ENCODE measurements at places on chromosomes 11 and 22.
A peak's percentile ranks its signal among the peaks of the same experiment; 100 is the strongest.

DNA sequence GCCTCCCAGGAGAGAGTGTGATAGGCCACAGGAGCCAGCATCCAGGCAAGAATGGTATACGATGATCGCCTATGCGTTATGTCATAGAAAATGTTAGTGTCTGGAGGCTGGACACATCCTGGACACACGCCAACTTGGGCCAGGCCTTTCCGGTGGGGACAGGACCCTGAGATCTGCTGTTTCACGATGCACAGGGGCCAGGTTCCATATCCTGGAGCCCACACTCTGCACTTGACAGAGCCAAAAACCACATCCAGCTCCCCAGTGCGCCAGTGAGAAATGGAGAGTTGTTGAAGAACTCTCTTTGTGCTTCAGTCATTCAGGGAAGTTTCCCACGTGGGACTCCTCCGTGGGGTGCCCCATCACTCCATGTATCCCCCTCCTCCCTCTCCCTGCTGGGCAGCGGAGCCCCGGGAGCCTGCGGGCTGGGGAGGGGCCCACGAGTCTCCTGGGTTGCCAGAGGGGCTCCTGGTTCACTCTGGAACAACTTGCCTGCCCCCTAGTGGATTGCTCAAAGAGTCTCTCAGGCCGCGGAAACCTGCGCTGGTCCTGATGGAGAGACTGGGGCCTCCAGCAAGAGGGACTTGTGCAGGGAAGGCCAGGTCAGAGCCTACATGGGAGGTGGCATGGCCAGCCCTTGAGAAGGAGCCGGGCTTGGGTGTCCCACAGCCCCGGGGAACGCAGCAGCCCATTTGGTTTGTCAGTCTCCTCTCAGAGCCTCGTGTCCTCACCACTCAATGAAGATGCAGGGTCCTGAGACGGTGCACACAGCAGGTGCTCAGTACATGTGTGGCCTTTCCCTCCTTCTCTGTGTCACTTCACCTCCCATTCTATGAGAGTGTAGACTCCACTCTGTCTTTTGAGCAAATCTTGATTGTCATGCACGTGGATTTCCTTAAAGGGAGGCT, 10.2 kb upstream of the LRRC32 start:
- peak; percentile 58 for DNase-seq

GRCh38 chr11:65891219-65892136, 1.0 kb downstream of the CCDC85B start:
- DNase-seq = no peak

DNA sequence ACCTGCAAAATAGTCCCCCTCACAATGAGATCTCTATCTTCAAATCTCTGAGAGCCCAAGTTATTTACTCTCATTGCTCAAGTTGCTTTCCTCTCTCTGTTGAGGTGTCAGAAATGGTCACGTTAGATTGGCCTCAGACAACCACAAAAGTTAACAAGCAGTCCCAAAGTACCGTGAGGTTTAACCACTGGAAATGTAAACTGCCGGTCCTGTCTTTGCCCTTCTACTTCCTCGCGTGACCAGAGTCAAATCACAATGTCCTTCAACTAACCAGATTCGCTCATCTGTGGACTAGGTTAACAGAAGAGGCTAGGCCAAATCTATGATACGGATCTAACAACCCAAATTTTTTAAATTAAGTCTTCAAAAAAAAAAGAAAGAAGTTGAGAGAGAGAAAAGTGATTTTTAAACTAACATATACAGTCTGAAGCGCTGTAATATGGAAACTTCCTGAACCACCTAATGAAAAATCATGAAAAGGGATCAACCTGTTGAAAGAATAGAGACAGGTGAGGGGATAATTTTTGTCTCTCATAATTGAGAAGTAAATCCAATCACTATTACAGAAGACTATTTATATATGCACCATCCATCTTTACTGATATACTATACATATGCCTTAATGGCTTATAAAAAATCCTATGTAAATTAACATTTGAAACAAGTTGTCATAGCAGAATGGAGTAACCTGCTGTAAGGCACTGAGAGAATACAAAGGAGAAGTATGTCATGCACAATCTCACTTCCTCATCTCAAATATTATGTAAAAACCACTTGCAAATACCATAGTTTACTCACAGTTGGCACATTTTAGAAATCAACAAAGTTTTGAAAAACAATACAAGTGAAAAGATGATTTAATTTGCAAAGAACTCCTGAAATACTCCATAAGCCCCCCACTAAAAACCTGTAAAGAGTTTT, 3.3 kb upstream of the JAML start:
- no peak for DNase-seq

DNA sequence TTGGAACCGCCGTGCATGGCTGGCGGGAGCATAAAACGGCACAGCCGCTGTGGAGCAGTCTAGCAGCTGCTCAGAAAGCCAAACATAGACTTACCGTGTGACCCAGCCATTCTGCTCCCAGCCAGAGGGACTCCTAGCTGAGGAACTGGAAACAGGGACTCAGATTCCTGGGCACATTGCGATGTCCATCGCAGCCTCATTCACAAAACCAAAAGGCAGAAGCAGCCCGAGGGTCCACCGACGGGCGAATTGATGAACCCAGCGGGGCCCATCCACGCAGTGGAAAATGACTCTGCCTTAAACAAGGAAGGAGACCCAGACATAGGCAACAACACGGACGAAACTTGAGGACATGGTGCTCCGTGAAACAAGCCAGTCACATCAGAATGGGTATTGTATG, 5.7 kb upstream of the MUC5B start:
- no peak for DNase-seq

GRCh38 chr11:110866081-110866480, 153.8 kb upstream of the ARHGAP20 start:
- DNase-seq = no peak

GRCh38 chr11:86693518-86693917, 21.1 kb upstream of the ME3 start:
- DNase-seq = no peak

GRCh38 chr11:12687216-12687623, 13.0 kb downstream of the TEAD1 start:
- DNase-seq = no peak

- peak; percentile 85 for DNase-seq
These were observed 2.0 kb downstream of the SIPA1 start for GRCh38 chr11:65639623-65640482.

DNA sequence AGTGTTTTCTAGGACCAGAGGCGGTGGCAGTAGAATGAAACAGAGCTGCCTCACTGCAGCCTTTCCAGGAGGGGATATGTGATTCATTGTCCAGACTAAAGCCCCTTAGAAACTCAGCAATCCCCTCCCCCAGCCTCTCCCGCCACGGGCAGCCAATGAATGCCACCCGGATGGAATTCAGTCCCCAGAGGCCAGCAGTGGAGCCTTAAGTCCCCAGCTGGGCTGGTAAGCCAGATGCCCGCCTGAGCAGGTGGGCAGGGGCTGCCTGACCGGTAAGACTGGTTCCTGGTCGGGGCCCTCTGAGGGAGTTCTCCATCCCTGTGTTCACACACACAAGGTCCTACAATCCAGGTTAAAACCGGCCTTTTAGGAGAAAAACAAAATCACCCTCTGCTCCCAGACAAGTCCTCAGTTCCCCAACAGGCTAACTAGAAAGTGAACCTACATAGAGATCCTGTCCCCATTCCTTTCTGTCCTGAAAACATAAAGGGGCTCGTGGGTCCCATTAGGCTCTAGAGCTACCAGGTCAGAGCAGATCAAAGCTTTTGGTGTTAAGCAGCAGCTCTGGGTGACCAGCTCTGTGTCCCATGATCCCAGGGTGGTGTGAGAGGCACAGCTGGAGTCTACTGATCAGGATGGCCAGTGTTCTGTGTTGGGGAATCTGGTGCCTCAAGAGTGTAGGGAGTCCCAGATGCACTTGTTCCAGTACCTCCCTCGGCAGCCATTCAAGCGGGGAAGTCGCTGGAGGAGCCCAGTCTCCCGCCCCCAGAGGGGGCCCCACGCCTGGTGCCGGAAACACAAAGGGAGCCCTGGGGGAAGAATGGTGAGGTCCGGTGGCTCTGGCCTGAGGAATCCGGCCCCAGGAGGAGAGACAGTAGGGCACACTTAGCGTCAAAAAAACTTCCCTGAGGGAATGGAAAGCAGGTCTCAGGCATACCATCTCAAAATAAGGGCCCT, 2.6 kb downstream of the PATZ1 start:
- peak; percentile 18 for DNase-seq

DNA sequence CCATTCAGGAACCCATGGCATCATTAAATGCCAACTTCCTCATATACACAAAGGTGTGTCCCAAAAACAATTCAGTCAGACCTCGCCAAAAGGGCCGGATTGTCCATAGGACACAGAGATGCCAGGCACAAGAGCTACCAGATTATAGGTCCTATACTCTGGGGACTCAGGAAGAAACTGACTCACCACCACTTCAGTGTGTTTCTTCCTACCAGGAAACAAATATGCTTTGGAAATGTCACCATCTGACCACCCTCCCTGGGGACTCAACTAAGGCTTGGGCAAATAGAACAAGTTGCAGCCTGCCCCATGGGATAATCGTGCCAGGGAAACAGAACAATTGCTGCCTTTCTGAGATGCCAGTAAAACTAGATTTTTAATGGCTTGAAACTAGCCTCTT, 11.7 kb downstream of the POU2AF3 start:
- no peak for DNase-seq

GRCh38 chr22:39624501-39624821, 53.9 kb downstream of the CACNA1I start:
- no peak for DNase-seq

DNA sequence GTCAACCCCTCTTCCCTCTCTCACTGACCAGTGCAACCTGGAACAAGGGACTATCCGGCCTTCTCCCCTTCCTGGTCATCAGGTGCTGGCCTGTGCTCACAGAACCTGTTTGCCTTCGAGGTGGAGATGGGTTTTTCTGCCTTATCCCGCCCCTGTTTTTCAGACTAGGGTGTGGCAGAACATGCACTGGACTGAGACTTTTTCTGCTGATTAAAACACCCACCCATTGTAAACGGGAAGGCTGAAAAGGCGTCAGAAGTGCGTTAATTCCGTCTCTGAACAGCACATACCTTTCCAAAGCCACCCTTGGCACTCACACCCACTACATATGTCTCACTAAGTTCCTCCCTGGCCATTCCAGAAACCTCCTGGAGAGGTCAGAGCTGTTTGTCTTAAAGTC, 4.4 kb upstream of the B3GNT6 start:
- no peak for DNase-seq

GRCh38 chr11:134049303-134049702, 19.6 kb upstream of the JAM3 start:
- no peak for DNase-seq

DNA sequence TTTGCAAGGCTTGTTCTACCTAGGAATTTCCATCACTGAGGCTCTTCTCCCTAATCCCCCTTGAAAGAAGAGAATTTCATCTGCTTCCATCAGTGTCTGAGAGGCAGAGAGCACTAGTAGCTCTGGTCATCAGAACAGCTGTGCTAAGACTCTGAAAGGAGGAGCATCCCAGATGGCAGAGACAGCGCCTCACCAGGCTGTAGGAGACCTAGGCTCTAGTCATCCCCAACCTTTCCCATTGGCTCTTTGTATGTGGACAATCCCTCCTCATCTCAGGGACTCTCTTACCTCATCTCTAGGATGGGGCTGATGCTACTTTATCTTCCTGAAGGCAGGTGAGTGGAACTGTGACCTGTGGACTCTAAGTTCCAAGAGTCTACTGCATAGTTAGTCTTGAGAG, 8.8 kb upstream of the OR9I1 start:
- DNase-seq = no peak

DNA sequence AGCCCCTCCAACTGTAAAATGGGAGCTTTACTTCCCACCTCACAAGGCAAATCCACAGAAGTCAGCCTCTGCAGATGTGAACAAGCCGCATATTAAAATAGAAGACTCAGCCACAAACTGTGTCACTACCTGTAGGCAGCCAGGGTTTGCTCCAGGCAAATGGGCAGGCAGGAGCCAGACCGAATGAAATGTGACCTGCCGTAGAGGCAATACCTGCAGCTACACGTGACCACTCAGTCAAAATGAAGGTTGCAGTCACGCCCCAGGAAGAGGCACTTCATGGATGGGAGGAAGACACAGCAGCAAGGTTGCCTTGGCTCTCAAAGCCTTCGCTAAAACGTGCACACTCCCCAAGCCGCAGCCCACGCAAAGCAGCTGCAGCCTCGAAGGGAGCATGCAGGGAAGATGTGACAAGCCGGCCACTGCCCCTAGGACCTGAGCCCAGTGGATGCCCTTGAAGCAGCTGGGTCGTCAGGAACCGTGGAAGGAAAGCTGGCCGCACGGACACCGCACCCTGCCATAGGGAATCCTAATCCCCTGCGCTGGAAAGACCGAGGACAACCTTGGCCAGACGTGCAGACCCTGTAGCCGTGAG, 53.1 kb downstream of the SHANK2 start:
- DNase-seq = no peak

- no peak for DNase-seq
These were observed 3.5 kb upstream of the MRPL48 start for GRCh38 chr11:73784080-73784634.

DNA sequence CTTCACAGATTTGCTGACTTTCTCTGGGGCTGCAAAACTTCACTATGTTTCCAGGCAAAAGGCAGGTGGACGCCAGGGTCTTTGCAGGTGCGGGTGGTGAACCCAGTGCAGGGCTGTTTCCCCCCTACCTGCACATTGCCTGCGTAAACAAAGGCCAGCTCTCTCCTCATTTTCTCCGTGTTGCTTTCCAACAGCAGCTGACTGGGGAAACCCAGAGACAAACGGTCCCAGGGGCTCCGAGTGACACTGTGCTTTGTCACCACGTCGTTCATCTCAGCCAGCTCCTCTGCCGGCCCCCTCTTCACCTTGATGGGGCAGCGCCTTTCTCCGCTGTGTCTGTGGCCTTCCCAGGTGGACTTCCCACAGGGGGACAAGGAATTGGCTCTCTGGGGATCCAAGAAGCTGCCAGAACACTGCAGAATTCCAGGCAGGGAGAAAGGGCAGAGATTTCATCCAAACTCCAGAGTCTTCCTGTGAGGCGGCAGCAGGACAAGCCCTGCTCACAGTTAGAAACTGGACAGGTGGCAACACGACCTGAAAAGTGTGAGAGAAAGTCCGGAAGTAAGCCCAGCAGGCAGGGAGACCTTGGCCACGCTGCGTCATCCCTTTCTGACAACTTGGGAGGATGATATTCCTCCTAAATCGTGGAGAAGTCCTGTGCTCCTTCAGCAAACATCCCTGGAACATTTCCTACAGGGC, 1493.7 kb downstream of the TBC1D22A start:
- DNase-seq = no peak

DNA sequence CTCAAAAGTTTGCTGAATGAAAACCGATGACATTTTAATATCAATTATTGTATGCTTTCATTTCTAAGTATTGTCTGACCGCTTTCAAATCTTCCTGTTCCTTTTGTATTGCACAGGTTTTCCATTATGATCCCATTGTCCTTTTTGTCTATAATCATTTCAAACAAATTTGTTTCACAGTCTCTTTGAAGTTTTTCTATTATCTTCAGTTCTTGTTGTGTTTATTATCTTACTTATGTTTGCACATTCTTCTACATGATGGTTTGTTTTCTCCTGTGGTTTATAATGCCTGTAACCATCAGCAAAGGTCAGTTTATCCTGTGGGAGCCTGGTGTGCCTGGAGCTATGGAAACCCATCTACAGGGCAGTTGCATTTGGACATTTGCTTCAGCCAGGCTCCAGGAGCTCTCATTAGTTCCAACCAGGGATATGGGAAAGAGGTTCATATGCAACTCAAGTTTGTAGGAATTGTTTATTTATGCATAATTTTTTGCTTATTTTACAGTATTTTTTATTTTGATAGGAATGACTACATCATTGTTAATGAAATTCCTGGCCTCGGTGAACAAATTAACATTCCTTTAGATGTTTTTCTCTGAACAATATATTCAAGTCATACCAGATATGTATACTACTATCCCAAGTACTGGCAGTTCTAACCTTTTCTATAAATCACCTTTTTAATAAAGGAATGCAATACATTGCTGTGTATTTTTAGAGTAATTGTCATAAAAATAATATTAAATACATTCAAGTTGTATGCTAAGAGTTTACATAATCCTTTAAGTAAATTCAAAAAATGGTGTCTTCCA, 179.2 kb downstream of the SBF2 start:
- DNase-seq = no peak
